ENCODE measurements at places on chromosomes 2 and 18.
A peak's percentile ranks its signal among the peaks of the same experiment; 100 is the strongest.

- H3K4me1 ChIP-seq: no peaks in the 10 kb centered on the region
- no peak for DNase-seq
- H3K36me3 ChIP-seq: no peaks in the 10 kb centered on the region
- H3K27ac ChIP-seq: no peak overlapping the region
- H3K4me3 ChIP-seq: no peak overlapping the region
Observed at GRCh38 chr2:52423111-52423510, 1344.5 kb upstream of the CHAC2 start.

DNA sequence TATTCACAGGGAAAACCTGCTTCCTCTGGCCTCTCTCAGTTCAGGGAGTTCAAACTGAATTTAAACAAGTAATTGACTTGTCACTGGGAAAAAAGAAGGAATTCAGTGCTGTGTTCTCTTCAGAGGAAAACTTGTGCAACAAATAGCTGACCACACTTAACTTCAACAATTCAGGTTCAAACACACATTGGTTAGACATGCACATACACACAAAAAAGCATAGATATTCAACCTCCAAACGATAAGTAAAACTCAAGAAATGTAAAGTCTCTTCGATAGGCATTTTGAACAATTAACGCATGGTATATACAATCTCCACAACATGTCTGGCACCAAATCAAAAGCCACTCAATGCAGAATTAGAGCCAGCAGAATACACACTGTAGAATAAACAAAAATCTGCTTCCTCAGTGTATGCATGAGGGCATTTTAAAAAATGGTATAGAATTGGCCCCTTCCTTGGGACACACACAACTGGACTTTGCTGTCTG is 269.0 kb downstream of the TCF4 start:
- H3K4me1 ChIP-seq: peaks cover 42% of the 10 kb centered on the region
- H3K36me3 ChIP-seq: no peaks in the 10 kb centered on the region
- no peak for DNase-seq
- H3K4me3 ChIP-seq: peak overlapping the region; percentile 57
- peak overlapping the region; percentile 96 for H3K27ac ChIP-seq

GRCh38 chr18:48765053-48765452 is 185.7 kb downstream of the SMAD7 start:
- H3K36me3 ChIP-seq: peaks cover 16% of the 10 kb centered on the region
- no peaks in the 10 kb centered on the region for H3K4me1 ChIP-seq
- no peak for DNase-seq
- H3K27me3 ChIP-seq: no peaks in the 10 kb centered on the region

GRCh38 chr18:13379062-13379865 is 160.7 kb downstream of the LDLRAD4 start:
- H3K4me3 ChIP-seq: no peak overlapping the region
- H3K27ac ChIP-seq: peak overlapping the region; percentile 75
- H3K27me3 ChIP-seq: no peaks in the 10 kb centered on the region
- H3K36me3 ChIP-seq: no peaks in the 10 kb centered on the region

DNA sequence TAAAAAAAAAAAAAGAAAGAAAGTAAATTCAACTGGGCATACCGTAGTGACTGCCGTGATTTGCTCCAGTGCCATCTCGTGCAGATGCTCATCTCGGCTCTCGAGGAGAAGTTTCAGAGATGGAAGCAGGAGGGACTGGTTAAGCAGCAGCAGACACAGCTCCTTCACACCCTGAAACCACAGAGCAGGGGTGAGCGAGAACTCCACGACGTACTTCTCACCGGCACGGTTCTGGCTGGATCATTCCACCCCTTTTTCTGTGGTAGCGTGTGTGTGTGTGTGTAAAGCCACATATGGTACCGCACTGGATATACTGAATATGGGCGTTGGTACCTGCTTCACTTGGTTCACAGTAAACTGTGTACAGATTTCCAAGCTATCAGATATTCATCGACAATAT is 382.2 kb downstream of the NBAS start:
- H3K27ac ChIP-seq: no peak overlapping the region
- H3K36me3 ChIP-seq: peaks cover 9% of the 10 kb centered on the region
- H3K27me3 ChIP-seq: no peaks in the 10 kb centered on the region
- H3K4me1 ChIP-seq: no peaks in the 10 kb centered on the region

DNA sequence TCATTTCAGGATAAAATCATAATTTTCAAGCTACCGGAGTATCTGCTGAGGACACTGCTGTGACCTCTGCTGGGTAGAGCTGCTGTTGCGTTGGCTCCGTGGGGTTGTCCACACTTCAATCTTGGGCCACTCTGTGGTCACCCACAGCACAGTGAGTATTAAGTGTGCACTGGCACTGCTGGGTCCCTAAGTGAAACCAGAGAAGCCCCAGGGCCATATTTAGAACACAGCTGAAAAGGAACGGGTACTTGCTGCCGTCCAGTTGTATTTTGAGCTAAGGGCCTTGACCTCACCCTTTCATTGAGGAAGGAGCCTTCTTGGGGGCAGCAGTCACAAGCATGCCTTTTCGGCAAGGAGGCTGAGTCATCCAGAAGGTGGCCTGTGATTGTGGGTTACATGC is 10.1 kb downstream of the SLC9A4 start:
- no peak overlapping the region for H3K4me3 ChIP-seq
- H3K4me1 ChIP-seq: no peaks in the 10 kb centered on the region

DNA sequence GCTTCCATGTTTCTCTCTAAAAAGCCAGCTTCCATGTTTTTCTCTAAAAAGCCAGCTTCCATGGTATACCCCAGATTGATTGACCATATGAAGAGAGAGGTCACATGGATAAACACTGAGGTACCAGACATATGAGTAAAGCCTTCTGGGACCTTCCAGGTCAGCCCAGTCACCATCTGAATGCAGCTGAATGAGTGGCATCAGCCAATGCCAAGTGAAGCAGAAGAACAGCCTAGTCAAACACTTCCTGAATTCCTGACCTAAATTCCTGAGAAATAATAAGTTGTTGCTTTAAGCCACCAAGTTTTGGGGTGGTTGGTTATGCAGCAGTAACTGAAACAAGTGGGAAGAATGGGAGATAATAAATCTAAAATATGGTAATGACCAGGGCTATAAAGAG is 5.7 kb upstream of the ALS2 start:
- H3K4me3 ChIP-seq: no peak overlapping the region
- DNase-seq: no peak
- no peaks in the 10 kb centered on the region for H3K27me3 ChIP-seq
- H3K36me3 ChIP-seq: no peaks in the 10 kb centered on the region

DNA sequence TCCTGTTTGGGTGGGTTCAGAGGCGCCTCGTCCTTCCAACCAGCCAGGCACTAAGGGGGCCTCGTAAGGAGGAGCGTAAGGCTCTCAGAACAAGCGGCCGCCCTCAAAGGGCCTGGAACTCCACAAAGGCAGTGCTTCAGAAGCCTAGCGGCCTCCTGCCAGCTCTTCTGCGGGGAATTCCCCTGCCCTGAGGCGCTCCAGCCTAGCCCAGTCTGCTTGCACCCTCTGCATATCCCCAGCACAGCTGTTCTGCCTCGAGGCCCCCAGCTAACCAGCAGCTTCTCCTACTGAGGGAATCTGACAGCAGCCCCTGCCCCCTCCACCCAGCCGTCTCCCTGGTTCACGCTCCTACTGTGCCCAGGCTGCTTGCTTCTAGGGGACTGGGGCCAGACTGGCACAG is 265.9 kb downstream of the TFCP2L1 start:
- no peaks in the 10 kb centered on the region for H3K36me3 ChIP-seq
- no peak for DNase-seq
- H3K4me1 ChIP-seq: no peaks in the 10 kb centered on the region

DNA sequence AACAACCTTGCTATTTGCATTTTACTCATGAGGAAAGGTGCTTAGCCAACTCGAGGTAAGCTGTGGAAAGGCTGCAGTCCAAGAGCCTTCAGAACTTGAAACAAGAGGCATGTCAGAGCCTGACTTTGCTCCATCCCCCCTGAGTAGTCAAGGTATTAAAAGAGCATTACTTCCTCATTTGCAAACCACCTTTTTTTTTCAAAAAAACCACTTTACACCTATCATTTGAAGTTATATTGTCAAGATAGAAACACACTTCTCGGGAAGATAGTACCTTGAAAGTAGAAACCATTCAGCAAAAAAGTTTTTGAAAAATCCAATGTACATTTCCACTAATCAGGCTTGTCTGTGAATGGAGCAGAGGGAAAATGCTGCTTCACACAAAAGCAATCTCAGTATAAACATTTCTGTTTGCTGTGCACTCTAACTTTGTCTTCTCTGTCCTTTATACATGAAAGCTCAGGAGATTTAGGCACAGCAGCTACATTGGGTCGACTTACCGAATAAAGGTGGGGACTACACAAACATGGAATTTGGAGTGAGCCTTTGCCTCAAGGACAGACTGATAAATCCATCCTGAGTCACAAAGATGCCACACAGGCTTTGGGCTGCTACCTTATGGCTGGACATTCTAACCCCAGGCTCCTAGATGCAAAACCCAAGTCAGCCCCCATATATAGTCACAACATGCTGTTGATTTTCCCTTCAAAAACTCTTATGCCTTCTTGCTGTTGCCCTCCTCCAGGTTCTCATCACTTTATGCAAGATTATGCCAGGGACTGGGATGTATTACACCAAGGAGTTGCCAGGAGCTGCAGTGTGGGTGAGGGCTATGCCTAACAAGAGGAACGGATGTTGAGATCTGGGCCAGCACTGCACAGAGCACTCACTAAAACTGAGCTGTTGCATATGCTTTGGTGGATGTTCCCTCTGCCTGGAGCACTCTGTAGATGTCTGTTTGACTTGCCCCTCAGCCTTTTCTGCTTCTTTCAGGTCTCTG is 41.4 kb upstream of the EML4 start:
- no peak for DNase-seq
- H3K27ac ChIP-seq: no peak overlapping the region
- H3K4me3 ChIP-seq: no peak overlapping the region

- no peaks in the 10 kb centered on the region for H3K27me3 ChIP-seq
- no peak for DNase-seq
- H3K36me3 ChIP-seq: no peaks in the 10 kb centered on the region
- no peak overlapping the region for H3K4me3 ChIP-seq
- H3K4me1 ChIP-seq: no peaks in the 10 kb centered on the region
Observed at GRCh38 chr2:203973676-203974075, 37.1 kb downstream of the ICOS start.

- H3K27ac ChIP-seq: no peak overlapping the region
- H3K4me1 ChIP-seq: no peaks in the 10 kb centered on the region
- H3K36me3 ChIP-seq: peaks cover 3% of the 10 kb centered on the region
- no peak for DNase-seq
- H3K27me3 ChIP-seq: no peaks in the 10 kb centered on the region
Observed at GRCh38 chr2:202508686-202509085, 126.1 kb upstream of the FAM117B start.

DNA sequence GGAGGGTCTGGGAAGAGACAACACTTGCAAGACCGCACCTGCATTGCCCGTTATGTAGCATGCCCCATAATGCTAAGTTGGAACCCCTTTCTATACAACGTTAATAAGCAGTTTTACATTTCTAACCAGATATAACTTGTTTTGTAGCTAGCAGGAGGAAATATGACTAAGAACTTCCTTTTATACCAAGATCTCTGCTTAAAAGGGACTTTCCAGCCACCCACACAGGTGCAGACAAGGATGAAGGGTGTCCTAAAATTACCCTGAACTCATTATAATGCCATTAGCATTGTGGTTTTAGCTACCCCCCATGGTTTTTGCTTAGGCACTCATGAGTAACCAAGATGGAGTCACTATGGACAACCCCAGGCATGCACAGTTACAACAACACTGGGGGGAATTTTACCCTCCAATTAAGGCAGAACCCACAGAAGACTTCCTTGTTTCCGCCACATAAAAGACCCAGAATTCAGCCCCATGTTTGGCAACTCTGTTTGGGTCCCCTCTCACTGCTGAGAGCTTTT is 362.8 kb downstream of the CBLN2 start:
- H3K27me3 ChIP-seq: no peaks in the 10 kb centered on the region
- no peaks in the 10 kb centered on the region for H3K4me1 ChIP-seq
- H3K36me3 ChIP-seq: no peaks in the 10 kb centered on the region
